Uterus (tissue), 4 donors: ENCODE measurements at places on chromosomes 16 and 17. TPM values are rescaled to one million over a fixed set of nuclear protein-coding genes. Genes with fewer than 3 reads are reported as not detected.

- peak; percentile 82 for DNase-seq
Observed at GRCh38 chr17:67491009-67491680, 114.1 kb downstream of the PITPNC1 start.

DNA sequence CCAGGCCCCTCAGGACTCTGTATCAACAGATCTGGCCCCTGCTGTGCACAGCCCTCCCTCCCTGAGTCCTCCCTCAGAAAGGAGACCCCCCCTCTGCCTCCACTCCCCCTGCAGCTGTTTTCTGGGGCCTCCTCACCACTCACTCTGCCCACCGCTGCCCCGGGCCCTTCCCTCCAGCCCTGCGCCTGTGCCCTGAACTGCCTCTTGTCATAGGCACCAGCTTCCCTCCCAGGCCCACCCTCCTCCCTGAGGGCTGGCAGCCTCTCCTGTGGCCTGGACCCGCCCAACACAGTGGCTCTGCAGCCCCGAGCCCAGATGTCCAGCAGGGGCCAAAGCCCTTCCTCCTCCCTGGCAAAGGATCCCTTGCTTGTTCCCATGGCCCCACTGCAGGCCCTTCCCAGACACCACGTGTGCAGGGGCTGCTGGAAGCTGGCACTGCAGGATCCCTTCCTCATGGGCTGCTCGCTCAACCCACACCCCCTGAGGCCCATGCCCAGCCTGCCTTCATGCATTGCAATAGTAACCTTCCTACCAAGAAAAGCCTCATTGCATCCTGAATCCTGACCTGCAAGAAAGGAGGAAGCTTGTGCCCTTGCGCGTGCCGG, 25.8 kb downstream of the GNPTG start:
- DNase-seq: no peak

GRCh38 chr17:74545843-74546230, at the start of gene CD300C:
Gene CD300C, minus strand, starts transcription at chr17:74546115. Its CDS starts 333 bp downstream, at chr17:74545782.
- no peak for DNase-seq

DNA sequence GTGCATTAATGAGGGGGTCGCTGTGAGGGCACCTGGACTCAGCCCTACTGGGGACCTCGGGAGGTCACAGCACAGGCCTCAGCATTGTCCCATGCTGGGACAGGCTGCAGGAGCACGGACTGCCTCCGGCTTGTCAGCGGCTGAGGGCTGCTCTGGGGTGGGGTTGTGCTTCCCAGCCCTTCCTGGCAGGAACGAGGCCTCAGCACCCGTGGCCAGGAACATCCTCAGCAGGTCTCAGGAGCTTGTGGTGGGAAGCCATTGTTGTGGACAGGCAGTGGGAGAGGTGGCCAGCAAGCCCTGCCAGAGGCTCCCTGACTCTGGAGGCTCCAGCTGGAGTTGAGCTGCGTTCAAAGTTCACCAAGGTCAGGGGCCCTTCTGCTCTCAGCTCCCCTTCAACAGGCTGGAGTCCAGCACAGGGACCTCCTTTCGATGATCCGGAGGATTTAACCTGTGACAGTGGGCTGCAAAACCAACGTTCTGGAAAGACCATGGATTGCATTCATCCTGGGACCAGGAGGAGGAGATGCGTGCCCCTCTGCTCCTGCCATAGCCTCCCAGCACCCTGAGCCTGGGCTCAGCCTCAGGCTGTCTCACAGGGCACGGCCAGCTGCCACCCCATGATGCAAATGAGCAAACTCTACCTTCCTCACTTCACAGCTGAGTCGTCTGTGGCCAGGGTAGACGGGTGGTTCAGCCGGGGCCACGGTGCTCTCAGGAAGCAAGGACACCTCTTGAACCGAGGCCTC, 32.6 kb downstream of the FOXL1 start:
- DNase-seq: no peak

DNA sequence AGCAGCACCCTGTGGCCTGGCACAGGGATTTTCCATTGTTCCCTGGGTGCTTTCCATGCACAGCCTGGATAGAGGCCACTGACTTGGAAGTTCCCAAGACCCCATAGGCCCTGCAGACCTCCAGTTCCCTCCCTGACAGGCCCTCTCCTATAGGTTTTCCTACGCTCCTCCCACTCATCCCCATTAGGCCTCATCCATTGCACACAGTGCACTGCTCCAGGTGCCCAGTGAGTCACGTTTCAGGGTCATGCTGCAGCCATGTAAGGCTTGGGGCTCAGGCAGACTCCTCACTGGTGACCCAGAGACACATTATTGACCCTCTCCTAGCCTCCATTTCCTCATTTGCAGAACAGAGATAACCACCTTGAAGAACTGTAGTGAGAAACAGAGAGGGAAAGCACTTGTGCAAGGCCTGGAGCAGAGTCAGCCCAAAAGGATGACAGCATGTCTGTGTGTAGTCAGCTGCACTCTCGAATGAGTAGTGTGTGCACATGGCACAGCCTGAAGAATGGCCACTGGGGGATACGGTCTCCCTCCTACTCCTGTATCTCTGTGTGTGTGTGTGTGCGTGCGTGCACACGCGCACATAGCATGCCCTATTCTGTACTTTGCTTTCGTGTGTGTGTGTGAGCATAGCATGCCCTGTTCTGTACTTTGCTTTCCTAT, 26.8 kb downstream of the DRC3 start:
- DNase-seq: no peak

GRCh38 chr17:29156781-29157180, 23.4 kb downstream of the MYO18A start:
- no peak for DNase-seq

DNA sequence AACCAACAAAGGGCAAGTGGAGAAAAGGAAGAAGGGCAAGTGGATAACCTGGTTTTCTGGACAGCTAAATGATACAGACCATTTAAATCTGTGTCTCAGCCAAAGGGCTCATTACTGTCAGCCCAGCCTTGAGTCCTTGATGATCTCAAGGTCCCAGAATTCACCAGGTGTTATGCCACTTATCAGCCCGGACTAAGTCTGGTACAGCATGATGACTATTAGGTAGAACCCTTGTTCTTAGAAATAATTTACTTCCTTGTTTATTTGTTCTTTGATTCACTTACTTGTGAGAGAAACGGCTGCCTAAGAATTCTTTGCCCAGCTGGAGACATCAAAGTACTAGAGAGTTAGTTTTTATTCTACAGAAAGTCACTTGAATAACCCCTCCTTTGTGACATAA, 3.5 kb downstream of the PDILT start:
- DNase-seq: no peak

DNA sequence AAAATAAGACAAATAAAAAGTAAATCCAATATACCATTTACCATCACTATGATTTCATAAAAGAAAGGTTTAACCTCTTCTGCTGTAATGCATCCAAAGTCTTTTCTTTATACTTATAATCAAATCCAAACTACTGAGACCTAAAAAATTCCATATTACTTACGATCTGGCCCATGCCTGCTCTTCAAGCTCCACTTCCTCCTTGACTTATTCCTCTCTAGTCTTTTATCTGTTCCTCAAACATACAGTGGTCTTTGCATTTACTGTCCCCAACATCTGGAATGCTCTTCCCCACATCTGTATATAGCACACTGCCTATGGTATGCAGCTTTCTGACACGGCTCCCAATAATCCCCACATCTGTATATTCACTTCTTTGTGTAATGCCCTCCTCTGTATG, 33.8 kb downstream of the PCTP start:
- DNase-seq: no peak

DNA sequence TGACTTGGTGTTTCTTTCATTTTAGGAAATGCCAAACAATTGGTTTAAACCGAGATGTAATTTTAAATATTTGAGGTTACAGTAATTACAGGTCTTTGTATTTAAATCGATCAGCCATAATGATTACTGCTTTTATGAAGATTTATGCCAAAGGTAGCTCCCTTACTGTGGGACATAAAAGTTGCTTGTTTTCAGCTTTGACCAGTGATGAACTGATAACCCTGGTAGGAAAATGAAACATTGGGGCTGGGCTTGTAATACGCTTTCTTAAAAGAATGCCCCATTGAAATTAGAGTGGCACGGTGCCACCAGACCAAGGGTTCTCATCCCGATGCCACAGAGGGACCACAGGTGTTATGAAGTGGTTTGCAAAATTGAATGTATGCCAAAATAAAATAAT, 7.3 kb downstream of the TNRC6A start:
- no peak for DNase-seq

GRCh38 chr16:83953796-83954576, 946 bp downstream of the OSGIN1 start:
- no peak for DNase-seq

DNA sequence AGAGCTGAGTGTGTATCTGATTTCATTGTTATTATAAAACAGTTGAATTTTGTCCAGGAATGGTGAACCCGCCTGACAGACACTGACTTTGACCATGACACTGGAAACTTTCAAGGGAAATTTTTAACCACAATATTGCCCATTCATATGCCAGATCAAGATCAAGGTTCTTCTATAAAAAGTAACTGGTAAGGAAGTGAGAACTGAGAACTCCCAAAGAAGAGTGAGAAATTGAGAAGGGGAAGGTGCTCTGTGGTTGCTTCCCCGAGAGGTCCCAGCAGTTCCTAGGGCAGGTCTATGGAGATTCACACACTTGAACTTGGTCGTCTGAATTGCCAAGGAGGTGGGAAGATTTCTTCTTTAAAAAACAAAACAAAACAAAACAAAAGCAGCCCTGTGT, 27.3 kb downstream of the SLC6A4 start:
- no peak for DNase-seq

DNA sequence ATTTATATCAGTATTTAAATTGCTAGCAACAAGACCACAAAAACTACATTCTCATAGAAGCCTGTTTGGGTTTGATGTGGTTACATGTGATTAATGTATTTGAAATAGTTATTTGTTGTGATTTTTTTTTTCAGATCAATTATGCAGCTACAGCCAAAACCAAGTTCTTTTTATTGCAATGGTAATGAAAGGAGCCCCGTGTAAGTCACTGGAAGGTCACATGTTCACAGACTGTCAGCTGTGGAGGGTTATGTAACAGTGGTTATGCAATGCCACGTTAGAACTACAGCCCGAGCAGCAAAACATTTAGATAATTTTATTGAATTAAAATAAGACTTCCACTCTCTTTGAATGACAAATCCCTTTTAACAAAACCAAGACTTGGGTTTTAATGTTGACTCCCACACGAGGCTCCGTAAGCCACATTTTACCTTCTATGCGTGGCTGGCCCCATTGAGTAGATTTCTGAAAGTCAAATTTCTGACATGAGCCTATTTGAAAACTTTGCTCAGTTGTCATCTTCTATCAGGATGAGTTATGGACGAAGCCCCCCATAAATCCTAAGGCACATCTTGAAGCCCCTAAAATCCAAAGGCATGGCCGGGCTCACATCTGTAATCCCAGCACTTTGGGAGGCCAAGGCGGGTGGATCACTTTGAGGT, 41.8 kb upstream of the SEC14L1 start:
- DNase-seq: peak; percentile 77

DNA sequence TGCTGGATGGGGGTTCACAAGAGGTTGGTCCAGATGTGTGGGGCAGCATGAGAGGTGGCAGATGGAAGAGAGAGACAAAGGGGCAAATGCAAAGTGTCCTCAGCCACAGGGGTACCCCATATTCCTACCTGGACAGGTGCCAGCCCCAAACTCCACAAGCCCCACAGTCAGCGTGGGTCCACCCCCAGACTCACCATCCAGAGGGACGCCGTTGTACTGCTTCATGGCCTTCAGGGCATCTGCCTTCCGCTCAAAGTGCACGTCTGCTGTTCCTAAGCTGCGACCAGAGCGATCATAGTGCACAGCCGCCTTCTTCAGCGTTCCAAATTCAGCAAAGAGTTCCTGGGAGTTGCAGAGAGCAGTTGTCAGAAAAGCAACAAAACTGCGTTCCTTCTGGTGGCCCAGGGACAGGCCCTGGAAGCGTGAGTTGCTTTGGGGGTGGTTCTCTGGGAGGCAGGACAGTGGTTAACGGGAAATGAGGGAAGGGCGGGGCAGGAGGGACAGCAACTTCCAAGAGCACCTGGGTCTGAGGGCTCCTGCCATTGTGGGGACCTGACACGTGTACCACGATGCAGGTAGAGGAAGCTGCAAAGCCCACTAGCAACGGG, 2.3 kb downstream of the ALYREF start:
- DNase-seq: no peak

GRCh38 chr17:33124185-33124584, 132.5 kb downstream of the SPACA3 start:
- no peak for DNase-seq

DNA sequence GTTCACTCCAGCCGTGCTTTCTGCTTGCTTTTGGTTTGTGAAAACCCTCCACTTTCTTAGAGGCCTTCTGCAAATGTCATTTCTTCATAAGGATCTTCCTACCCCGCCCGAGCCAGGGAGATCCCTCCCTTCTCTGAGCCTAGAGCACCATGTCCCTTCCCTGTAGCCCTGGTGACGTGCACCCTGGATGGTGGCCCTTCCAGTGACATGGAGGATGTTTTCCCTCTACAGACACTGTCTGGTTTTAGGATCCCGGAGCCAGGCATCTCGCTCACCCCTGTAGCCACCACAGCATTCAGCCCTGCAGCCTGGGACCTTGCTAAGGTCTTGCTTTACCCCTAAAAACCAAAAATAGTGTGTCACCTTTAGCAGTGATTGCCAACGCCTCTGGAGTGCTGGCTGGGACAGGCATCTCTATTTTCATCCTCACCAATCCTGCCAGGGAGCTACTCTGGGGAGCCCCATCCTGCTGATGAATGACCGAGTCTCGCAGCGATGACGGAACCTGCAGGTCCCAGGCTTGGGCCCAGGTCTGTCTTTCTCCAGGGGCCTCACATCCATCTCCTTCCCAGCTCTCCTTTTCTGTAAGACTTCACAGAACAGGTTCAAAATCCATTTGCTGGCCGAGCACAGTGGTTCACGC, 394.1 kb upstream of the TNRC6C start:
- DNase-seq: no peak

GRCh38 chr17:78759203-78759968, 22.7 kb downstream of the CYTH1 start:
- no peak for DNase-seq

GRCh38 chr16:74297145-74297665, 591 bp downstream of the PSMD7 start:
- DNase-seq: peak; percentile 24

DNA sequence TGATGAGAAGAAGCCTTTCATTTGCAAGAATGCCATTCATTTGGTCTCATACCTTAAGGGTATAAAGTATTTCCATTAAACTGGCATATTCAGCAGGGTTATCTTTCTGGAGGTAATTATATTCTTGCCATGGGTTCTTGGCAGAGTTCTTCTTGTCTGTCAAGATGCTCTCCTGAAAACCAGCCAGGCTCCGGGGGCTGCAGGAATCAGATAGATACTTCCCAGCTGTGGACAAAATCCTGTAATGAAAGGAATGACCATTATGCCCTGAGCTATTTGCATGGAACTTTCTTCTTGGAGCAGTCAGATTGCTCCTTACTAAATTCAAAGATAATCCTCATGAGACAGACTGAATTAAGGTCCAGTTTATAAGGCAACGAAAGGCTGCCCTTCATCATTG, 47.0 kb downstream of the COG7 start:
- no peak for DNase-seq

- DNase-seq: peak; percentile 76
Observed at GRCh38 chr17:78289802-78290363, 58.5 kb downstream of the TMEM235 start.

Gene DYNLL2
- 14.7 TPM for total RNA-seq

Gene PDF
- 18.5 TPM for total RNA-seq

Gene ARHGDIG
- 2.1 TPM for total RNA-seq

Gene EVI2B
- 4.8 TPM for total RNA-seq

Gene SMIM22
- 4.6 TPM for total RNA-seq

Gene MYH1
- not detected for total RNA-seq

Gene TPSD1
- total RNA-seq: 0.52 TPM

Gene KRT36
- not detected for total RNA-seq

Gene PHOSPHO1
- total RNA-seq: not detected

Gene NKIRAS2
- total RNA-seq: 27.9 TPM

Gene CCL8
- 0.70 TPM for total RNA-seq

Gene KIAA0753
- 52.3 TPM for total RNA-seq

Gene CMTM2
- total RNA-seq: 1.2 TPM

Gene PIMREG
- total RNA-seq: not detected

Gene TEKT5
- not detected for total RNA-seq

Gene SP2
- total RNA-seq: 18.7 TPM
